ENCODE measurements at places on chromosomes 7 and 10.

DNA sequence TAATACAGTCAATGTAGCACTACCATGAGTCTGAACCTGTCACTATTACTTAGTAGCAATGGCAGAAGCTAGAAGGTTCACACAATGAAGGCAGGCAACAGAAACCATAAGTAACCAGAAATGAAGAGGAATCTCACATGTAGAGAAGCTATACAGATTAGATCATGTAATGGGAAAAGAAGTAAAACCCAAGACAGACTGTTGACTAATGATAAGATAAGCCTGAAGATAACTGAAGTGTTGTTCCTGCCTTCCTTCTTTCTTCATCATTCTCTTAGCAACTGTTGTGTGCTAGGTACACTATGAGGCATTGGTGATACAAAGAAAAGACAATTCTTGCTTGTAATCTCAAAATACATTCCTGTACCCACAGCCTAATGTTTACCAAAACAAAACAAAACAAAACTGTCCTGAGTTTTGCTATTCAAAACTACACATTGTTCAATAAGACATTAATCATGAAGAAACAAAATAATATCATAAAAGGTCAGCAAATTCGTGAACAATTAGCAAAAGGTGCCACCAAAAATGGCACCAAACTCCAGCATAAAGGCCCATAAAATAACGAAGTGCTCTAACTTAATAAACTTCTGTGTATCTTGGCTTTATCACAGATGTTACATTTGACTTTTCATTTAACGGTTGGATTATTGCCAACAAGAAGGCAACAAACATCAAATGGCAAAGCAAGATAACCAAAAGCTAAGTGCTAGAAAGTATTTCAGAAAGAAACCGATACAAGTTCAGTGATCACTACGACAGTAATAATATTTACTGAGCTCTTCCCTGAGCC is 27.1 kb downstream of the ZNF800 start:
- DNase-seq, result no peak

GRCh38 chr10:100374200-100374655 is 27.2 kb downstream of the SCD start:
- DNase-seq, result no peak

GRCh38 chr7:98171449-98171848 is 39.8 kb upstream of the BHLHA15 start:
- DNase-seq, result no peak

GRCh38 chr10:79084972-79085597 is 16.3 kb downstream of the ZMIZ1 start:
- DNase-seq, result no peak

- no peak for DNase-seq
Measured at GRCh38 chr7:13290975-13291374, 603.5 kb downstream of the ARL4A start.

DNA sequence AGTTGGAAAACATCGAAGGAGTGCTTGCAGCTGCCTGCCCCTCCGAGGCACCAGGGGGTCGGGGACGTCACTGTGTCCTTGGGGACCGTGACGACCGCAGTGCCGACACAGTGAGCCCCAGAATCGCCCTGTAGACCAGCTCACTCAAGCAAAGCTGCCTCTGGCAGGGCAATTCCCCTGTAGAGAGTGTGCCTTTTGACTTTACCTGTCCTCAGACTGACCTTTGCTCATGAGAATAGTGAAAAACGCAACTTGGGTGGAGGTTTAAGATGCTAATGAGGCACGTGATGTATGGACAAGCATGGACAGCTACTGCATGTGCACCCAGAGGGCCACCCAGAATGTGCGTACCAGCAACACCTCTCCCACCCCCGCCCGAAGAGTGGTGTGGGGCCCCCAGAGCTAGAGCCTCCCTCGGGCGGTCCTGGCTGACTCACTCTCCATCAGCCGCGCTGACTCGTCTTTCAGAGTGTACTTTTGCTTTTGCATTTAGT is 271.9 kb downstream of the ADARB2 start:
- no peak for DNase-seq

GRCh38 chr7:1160670-1161021 is 650 bp upstream of the ZFAND2A start:
- no peak for DNase-seq

GRCh38 chr10:13271552-13272163 is 28.2 kb downstream of the PHYH start:
- DNase-seq, result no peak

GRCh38 chr7:158898025-158898424 is 41.7 kb downstream of the DYNC2I1 start:
- DNase-seq, result no peak

GRCh38 chr7:35241884-35242283 is 12.0 kb downstream of the TBX20 start:
- no peak for DNase-seq

DNA sequence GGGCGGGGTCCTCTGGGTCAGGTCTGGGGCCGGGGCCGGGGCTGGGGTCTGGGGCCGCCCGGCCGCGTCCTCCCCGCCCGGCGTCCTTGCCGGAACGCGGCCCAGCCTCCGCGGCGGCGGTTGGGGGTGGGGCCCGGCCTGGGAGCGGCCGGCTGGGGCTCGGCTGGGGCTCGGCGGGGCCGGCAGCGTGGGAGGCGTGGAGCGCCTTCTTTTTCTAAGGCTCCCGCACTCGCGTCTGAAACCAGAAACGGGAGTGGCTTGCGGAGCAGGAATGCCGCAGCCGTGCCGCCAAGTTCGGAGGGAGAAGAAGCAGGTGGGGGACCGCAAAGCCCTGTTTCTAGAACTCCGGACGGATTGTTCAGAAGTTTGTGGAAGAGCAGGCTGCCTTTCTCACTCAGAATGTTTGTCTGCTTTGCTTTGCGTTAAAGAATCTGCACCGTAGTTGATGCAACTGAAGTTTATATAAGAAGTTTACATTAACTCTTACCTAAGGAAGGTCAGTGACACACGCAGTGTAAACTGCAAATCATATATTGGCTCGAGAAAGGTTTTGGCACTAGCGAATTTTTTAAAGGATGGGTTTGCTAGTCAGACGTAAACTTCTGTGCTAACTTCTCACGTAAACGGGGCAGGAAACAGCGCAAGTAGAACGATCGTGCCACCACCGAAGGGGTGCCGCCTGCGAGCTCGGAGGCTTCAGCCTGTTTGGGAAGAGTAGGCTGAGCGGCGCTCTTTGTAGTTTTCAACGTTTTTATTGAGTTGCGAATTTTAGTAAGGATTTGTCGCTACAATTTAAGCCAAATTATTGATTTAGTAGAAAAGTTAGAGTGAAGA is 729 bp downstream of the DNAJB6 start:
- no peak for DNase-seq

GRCh38 chr7:69430384-69431021 is 167.8 kb upstream of the AUTS2 start:
- no peak for DNase-seq
